ENCODE measurements at places on chromosomes 5 and 9.

DNA sequence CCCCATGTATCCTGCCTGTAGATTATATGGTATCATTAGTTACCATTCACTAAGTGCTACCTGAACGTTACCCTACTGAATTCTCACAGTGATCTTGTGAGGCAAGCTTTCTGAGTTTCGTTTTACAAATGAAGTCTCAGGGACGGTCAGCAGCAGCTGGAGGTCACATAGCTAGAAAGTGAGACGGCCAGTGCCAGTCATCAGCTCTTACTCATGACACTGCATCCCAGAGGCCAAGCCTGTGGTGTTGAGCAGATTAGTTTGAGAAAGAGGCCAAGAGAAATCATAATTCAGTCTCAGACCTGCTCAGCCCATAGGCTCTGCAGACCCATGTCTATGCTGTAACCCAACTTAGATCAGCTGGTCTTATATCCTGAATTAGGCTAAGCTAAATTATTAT lies 95.7 kb upstream of the EGFLAM start:
- no peak for DNase-seq

- DNase-seq = no peak
Observed at GRCh38 chr9:98912450-98912849, 31.3 kb upstream of the COL15A1 start.

GRCh38 chr9:84874022-84874421 lies 204.5 kb downstream of the NTRK2 start:
- DNase-seq = no peak

- no peak for DNase-seq
Observed at GRCh38 chr5:169856571-169856970, 123.7 kb downstream of the INSYN2B start.

DNA sequence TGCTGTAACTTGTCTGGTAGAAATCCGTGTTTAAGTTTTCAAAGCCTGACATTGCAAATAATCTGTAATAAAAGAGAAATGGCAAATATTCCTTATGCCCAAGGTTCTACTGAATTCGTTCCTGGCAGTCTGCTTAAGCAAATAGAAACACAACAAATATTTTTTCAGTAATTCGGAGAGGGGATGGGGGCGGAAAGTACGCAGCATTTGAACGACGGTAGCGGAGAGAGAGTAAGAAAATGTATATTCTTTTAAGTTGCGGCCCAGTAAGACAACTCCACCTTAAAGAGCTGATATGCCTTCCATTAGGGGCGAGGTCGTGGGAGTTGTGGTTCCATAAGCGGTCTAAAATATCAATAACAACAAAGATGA lies 569 bp downstream of the YIPF5 start:
- no peak for DNase-seq

DNA sequence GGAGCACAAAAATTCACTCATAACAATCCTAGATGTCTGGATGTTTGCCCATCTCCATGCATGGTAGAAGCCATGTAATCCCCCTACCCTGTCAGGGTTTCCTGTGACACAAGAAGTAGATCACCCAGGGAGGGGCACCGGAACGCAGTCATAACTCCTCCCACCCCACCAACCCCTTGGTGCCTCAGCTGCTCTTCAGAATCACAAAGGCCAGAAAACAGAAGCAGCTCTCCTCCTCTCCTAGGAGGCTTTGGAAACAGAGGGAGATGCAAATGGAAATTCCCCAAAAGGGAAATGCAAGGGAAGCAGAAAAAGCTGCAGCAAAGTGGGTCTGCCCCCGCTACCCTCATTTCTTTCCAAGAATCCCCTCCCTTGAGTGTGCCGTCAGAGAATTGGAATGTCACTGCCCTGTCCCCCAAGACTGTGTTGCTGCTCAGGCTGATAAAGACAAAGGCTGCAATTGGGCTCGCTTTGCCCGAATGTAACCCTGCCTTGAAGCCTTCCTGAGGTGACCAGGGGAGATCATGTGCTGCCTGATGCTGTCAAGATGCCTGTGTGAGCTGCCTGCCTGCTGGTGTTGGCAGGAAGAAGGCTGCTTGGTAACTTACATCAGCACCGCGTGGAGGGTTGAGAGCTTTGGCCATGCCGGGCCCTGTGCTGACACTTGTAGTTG lies 65.5 kb upstream of the ABCA1 start:
- DNase-seq = no peak

- no peak for DNase-seq
Observed at GRCh38 chr9:35907711-35908503, 1.4 kb upstream of the SPAAR start.

DNA sequence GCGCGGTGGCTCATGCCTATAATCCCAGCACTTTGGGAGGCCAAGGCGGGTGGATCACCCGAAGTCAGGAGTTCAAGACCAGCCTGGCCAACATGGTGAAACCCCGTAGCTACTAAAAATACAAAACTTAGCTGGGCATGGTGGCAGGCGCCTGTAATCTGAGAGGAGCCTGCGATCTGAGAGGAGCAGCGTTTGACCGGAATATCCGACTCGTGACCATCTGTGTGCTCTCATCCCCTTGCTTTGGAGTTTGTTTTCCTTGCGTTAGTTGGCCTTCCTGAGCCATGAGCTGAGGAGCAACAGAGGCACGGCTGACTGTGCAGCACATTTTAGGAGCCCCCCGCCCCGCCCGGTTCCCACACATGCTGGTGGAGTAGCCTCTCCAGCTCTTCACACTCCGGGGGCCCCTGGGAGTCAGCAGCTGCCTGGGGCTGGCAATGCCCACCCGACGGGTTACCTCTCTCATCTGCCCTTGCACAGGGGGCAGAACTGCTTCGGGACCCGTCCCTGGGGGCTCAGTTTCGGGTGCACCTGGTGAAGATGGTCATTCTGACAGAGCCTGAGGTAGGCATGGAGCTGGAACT lies 3.0 kb downstream of the ADAMTS13 start:
- no peak for DNase-seq

DNA sequence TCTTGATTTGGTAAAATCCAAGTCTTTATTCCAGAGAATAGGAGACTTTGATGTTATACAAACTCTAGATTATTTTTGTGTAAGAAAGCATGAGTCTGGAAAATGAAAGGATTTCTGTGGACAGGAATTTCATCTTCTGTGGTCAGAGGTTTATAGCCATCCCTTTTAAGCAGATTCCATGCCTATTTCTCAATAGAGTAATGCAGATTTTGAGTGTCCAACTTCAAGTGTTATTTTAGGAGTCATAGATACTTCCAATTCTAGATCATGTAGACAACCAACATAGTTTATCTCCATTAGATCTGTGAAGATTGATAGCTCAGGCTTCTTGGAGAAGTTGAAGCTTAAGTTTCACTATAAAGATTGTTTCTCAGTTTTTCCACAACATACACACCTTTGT lies 379.7 kb downstream of the PSAT1 start:
- DNase-seq = no peak

DNA sequence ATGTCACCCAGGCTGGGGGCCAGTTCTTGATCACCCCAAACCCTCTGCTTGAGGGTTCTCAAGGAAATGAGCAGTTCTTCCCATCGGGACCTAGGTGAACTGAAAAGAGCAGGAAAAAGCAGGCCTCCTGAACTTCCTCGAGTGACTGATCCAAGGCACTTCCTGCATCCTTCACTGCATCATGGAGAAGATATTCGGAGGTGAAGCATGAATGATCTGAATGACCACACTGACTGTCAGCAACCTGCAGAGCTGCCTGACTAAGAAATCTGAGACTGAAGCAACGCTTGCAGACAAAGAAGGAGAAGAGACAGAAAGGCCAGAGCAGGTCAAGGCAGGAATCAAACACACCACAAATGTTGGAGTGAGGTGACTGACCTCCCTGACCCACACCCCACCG lies 420.2 kb downstream of the AGTPBP1 start:
- DNase-seq = no peak

- DNase-seq = no peak
Observed at GRCh38 chr9:105877721-105878120, 183.4 kb downstream of the TMEM38B start.

- no peak for DNase-seq
Observed at GRCh38 chr5:68748101-68748500, 345.7 kb upstream of the SLC30A5 start.

GRCh38 chr9:134058716-134059115 lies 9.1 kb downstream of the BRD3 start:
- no peak for DNase-seq

All from D341Med (cell line).